ENCODE measurements at places on chromosomes 12 and 14.

DNA sequence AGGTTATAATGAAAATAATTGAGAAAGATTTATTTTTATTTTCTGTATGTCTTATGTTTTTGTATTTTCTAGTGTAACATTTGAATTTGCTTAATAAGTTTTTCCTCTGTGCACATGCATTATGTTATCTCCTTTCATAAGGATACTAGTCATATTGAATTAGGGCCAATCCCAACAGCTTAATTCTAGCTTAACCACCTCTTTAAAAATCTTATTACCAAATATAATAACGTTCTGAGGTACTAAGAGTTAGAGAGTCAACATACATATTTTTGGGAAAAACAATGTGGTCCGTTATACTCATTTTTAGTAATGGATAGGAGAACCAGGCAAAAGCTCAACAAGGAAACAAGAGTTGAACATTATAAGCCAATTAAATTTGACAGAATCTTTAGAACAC, 845.6 kb upstream of the SEL1L start:
- no peak for DNase-seq

DNA sequence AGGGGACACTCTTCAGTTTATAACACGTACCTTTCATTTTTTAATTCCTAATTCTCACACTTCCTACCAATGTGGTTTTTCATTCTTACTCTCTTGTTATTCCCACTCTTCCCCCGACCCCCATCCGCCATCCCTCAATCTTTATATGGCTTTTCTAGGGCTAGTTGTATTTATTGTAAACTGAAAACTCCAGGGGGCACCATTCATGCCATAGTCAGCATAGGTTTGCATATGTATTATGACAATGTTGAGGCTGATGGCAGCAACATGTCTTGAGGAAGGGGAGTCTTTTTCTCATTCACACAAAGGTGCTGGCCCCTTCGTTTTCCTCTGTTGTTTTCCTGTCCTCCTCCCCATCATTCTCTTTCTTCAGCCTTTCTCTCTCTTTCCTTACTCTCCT, 27.7 kb upstream of the LTA4H start:
- DNase-seq = no peak

DNA sequence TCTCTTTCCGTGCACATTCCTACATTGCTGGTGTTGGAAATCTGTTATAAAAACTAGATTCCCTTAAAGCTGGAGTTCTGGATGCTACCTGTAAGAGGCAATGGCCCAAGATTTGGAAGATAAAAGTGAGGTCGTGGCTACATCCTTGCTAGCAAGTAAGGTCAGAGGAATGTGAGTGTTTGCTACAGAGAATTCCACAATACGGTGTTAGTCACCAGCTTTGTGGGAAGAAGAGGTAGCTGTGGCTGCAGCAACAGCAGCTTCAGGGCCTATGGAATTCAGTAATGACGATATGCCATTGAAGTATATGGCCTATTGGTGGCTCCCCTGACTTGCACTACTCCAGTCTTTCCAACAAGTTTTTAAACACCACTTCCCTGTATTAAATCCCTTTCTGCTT, 227.7 kb upstream of the TMEM260 start:
- no peak for DNase-seq

DNA sequence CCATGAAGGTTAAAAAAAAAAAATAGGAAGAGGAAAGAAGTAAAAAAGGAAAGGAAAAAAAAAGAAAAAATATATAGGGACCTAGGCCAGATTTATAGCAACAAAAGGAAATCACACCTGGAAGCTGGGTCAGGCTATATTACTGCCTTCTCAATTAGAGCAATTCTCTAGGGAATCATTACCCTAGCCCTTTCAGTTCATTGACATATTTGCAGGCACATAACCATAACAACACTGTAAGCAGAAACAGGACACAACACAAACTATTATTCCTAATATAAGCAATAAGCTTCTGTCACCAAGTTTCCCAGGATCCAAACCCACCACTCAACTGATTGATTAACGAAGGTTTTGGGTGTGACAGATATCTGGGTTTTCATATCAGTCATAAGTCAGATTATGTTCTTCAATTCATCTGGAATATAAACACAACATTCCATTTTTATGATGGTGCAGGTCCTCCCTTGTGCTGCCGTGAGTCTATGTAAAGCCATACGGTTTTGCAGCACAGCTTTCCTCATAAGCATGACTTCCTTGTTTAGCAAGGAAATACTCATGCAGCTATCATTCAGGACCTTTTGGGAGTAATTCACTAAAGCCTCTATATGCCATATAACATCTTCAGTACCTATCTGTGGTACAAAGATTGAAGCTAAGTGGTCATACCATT, 4.2 kb downstream of the PCNX4 start:
- DNase-seq = no peak

GRCh38 chr14:68495101-68496039, 297.5 kb downstream of the ZFP36L1 start:
- no peak for DNase-seq

DNA sequence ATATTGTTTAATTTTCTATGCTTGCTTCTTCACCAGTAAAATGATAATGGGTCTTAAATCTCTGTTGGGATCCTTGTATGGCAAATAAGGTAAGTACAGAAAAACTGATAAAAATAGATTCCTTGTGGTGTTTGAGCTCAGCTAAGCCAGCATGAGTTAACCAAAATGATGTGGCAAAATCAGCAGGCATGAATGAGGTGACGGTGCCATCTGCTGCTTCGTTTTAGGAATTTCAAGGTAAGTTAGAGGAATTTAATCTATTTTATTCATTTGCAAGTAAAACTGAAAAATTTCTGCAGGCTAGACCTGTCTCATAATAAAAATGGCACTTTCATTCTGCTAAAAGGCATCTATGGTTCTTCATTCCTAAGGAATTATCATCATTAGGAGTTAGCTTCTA, 10.0 kb upstream of the CLEC7A start:
- DNase-seq = no peak

GRCh38 chr12:10554756-10555481, 49.2 kb downstream of the EIF2S3B start:
- DNase-seq = no peak

GRCh38 chr12:124893792-124894516, 20.5 kb downstream of the UBC start:
- no peak for DNase-seq

DNA sequence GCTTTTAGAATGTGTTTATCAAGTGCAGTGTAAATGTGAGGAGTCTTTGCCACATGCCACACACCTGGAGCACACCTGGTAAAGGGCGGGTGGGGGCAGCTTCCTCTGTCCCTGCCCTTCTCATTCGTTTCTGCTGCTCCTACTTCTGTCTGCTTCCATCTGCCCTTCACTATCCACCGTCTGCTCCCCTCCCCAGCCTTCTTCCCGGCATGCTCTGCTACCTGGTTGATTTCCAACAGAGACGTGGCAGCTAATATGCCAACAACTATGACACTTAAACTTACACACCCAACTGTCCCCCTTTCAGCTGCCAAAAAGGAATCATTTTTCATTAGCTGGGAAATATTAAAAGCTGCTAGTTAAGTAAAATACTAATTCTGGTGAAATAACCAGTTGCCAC, 9.1 kb upstream of the CARMIL3 start:
- DNase-seq = no peak

GRCh38 chr14:24888532-24888931, 161.4 kb downstream of the STXBP6 start:
- no peak for DNase-seq
